Pancreas (tissue), 10 donors: ENCODE measurements at places on chromosomes 6 and 20.

DNA sequence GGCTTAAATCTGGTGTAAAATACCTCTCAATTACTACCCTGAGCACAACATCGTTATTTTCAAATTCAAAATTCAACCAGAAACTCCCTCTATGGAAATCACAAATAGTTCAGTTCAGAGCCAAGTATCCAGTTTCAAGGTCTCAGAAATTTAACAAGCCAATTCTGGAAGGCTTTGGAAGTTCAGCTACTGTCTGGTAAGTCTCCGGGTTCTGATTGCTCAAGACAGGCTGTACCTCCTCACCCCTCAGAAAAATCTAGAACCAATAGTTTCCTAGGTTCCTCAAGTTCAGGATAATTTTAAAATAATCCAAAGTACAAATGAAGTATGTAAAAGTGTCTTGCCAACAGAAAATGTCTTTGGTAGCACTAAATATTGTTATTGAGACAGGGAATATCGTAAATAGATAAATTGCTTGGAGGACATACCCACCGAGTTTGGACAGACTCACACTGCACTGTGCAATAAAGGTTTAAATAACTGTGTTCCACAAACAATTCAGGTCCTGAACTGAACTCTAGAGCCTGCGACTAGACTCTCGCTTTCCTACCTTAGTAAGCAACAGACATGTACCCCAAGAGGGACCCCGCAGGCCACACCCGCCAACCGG, 729 bp downstream of the ATG5 start:
- no peak for DNase-seq

DNA sequence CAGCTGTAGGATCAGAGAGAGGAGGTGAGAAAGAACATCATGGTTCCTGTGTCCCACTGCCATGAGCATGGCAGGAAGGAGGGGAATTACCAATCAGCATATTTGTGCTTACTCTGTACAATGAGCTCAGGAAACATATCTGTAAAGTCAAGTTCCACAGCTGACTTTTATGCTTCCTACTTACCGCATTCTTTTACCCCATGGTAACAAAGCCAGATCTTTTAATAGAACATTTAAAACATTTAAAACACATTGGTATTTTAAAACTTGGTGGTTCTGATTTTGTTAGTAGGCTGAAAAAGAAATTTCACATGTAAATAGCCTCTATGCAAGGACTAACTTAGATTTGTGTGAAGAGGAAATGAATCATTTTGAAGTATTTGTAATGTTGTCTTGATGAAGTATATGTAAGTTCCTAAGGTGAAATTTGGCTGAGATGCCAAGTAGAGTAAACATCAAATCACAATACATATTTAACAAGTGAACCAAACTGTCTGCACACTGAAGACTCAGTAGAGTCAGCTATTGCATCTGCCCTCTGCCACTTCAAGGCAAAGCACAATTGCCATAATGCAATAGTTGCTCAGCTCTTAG, 114.7 kb downstream of the GJA10 start:
- DNase-seq = no peak

GRCh38 chr6:26270486-26270861, 94.5 kb upstream of the BTN3A2 start:
- no peak for DNase-seq

GRCh38 chr6:4192627-4193026, 57.3 kb upstream of the ECI2 start:
- no peak for DNase-seq

DNA sequence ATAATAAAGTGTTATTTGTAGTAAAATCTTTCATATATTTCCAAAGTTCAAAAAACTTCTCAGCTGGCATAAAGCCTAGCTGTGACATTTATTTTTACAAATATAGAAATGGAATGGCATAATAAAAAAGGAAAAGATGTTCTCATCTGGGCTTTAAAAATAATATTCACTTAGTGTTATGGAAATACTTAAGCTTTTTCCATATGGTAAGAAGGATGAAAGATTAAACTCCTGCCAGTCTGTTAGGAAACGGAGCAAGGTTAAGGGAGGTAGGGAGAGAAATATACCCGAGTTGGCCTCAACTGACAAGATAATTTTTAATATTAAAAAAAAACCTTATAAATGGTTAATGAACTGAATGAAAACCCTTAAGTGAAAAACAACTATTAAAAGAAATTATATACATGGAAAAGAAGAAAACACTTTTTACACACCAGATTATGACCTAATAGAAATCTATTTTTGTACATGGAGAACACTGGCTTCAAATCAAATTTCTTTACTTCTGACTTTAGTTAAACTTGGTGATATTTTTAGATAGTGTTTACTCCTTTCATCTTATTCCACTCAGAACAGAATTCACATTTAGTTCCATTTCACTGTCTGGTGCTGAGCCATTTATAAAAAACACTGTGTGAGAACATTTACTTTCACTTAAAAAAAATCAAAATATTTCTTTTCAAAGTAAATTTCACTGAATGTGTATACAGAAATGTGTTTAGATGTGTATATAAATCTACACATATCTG, 137.0 kb downstream of the DST start:
- no peak for DNase-seq

DNA sequence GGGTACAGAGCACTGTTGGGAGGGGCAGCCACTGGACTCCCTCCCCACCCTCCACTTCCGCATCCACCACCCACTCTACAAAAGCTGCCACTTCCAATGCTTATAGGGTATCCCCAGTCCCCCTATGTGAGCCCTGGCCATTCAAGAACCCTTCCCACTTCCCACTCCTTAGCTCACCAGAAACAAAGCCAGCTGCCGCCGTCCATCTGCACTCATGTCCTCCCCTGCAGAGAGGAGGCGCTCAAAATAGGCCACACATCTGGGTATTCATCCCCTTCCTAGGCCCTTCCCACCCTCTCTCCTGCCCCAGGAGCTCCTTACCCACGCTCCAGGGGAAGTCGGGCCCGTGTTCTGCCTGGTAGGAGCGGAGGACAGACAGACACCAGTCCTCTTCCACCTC, 6.5 kb upstream of the LY6G5C start:
- DNase-seq = no peak

DNA sequence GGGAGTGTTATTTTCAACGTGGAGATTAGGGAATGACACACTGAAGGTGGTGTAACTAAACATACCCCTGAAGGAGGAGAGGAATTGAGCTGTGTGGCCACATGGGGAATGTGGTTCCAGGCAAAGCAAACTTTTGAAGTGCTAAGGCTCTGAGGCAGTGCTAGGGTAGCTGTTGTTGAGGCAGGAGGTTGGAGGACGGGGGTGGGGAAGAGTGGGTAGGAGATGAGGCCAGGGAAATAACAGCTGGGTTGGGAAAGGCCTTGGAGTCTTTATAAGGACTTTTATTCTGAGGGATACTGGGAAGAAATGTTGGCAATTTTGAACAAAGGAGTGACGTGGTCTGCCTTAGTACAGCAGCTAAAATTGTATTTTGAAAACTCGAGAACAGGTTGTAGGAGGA, 13.0 kb downstream of the RPRD1B start:
- DNase-seq = no peak

DNA sequence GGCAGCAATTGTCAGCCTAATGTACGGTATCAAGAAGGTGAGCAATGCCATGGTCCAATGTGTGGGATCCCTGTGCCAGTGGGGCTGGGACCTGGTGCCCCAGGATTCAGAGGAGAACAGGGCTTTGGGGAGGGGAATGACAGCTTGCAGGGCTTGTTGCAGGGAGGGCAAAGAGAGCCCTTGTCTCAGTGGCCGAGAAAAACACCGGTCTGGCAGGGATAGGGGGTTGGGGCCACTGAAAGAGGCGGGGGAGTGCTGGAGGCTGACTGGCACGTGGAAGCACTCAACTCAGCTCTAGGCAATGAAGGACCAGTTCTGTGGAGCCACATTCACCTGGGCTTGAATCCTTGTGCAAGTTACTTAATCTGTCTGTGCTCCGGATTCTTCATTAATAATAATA, 3.5 kb upstream of the MUCL3 start:
- no peak for DNase-seq

- DNase-seq = no peak
These were observed 7.5 kb downstream of the FERMT1 start for GRCh38 chr20:6115221-6115895.

DNA sequence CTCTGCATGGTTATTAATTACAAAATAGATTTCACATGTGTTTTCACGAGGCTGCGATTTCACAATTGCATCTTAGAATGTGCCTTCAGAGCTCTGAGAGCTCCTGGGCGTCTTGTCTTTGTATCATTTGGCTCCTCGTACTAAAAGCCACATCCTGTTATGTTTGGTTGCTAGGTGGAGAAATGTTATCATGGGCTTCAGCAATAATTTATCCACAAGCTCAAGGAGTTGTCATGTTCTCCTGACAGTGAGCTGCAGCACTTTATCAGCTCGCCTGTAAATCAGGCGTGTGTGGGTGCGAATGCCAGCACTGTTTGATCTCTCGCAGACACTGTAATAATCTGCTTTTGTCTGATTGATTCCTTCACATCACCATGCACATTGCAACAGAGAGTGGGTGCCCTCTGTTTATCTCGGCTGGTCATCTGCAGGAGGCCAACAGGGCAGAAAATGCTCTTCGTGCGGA, 218.6 kb upstream of the ZFP64 start:
- DNase-seq = no peak

DNA sequence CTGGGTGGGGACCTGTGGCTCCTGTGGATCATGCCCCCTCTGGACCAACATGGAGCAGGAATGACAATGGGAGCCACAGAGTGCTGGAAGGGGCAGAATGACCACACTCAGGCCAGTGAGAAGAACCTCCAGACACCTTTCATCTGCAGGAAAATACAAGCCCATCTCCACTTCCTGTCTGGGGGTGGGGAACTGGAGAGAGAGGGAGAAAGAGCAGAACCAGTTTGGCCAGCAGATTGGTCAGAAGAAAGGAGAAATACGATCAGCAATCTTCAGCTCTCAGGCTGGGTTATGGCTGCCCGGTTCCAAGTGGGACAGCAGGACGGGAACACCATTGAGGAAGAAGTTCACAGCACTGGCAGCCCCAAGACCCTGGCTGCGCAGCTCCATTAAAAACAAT, 37.0 kb downstream of the BMP7 start:
- DNase-seq = no peak

- DNase-seq = no peak
These were observed 55.9 kb upstream of the UBR2 start for GRCh38 chr6:42507901-42508300.

- no peak for DNase-seq
These were observed 34.7 kb upstream of the SYNJ2 start for GRCh38 chr6:157946865-157947532.

GRCh38 chr6:129203190-129203900, 320.4 kb downstream of the LAMA2 start:
- no peak for DNase-seq

GRCh38 chr6:130776287-130776925, 50.8 kb upstream of the SMLR1 start:
- no peak for DNase-seq

GRCh38 chr6:163946437-163946836, 531.9 kb downstream of the QKI start:
- no peak for DNase-seq

GRCh38 chr20:23007886-23008655, 27.0 kb upstream of the SSTR4 start:
- no peak for DNase-seq

- DNase-seq = peak; percentile 70
These were observed 28.9 kb downstream of the TREM1 start for GRCh38 chr6:41257369-41258195.

DNA sequence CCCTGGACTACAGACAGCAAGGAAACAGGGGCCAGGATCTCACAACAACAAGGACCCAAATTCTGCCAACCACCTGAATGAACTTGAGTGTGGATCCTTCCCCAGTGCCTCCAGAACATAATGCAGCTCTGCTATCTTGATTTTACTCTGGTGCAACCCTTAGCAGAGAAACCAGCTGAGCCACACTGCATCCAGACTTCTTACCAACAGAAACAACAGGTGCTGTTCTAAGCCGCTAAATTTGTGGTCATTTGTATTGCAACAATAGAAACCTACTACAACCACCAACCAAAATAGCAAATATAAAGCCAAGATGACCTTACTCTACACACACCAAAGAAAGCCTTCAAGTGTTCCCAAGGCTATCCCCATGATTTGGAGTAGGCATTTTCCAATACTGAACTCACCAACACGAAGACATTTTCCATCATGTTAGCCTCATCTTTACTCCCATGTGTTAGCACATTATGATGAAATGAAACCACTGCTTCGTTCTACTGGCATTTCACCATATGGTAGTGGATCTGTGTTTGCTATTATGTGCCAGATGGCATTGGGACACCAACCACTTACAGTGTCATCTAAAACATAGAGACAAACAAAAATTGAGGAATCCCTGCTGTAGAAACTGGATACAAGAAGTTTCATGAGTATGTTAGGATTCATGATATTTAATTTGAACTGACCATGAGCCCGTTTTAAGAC, 249.8 kb upstream of the ID4 start:
- no peak for DNase-seq

GRCh38 chr6:36873612-36874442, 776 bp downstream of the PPIL1 start:
- DNase-seq = peak; percentile 54

- DNase-seq = no peak
These were observed 11.9 kb upstream of the CPNE5 start for GRCh38 chr6:36851149-36851614.

GRCh38 chr6:169363590-169363989, 109.9 kb upstream of the THBS2 start:
- no peak for DNase-seq

- DNase-seq = no peak
These were observed 59.2 kb downstream of the RBM38 start for GRCh38 chr20:57450419-57450818.

DNA sequence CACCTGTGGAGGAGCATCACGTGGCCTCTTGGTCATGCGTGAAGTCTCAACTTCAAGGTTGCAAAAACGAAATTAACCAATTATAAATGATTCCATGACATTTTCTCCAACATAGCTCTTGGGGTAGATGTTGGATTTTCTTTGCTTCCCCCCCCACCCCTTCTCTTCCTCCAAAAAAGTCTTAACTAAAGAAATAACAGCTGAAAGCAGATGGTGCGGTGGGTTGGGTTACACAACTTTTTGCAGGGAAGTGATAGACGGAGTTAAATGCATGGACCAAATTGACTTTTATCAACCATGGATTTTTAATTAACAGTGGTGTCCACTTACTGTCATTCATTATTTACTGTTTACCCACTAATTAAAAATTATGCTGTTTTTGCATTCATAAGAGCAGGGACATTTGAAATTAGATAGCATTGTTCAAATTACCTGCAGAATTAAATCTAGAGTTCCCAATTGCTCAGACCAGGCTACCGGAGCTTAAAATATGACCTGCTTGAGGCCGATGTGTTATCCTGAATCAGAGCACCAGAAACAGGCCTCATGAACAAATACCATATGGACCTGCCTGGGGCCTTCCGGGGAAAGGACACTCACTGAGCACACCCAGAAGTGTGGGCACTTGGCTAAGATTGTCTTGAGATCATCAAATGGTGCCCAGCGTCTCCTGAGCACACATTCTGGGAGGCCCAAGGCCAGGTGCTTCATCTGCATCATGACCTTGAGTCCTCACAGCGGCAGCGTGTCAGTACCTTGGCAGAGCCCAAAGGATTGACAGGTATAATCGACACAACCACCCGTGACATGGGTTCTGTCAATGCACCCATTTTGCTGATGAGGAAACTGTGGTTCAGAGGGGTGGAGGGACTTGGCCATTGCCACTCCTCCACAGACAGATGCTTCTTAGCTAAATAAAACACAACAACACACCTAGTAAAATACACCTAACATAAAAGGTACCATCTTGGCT, 41.5 kb downstream of the APCDD1L start:
- DNase-seq = no peak

- no peak for DNase-seq
These were observed 60.2 kb upstream of the KIF25 start for GRCh38 chr6:167937301-167937700.

- DNase-seq = peak; percentile 49
These were observed 84.6 kb downstream of the PTPN1 start for GRCh38 chr20:50594591-50595432.
